ENCODE measurements at places on chromosomes 5 and 9.

DNA sequence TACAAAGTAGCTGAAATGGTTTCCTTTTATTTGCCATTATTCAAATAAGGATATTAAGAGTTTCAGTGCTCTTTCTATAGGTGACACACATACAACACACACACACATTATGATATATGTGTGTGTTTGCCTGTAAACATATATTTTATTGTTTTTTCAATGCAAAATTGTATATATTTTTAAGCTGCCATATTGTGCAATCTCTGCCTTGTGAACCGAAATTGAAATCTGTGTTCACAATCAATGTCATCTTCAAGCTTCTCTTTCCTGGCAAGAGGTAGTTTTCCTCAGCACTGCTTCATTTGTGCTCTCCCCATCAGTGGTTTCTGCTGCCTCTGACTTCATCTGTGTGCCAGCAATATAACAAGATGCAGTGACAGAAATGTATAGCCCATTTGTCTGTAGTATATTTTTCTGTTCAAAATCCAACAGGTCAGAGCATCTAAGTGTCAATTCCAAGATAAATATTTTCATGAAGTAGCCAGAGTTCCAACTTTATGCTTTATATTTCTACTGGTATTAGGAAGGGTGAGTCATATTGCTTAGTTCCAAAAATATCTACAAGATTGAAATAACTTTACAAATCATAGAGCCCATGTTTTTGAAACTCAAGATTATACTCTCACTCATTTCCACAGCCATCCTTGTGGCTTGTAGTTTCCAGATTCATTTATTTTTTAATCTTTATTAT lies 1704.8 kb upstream of the CDH9 start:
- DNase-seq = no peak

GRCh38 chr5:180625125-180625790 lies 24.1 kb downstream of the FLT4 start:
- DNase-seq = no peak

DNA sequence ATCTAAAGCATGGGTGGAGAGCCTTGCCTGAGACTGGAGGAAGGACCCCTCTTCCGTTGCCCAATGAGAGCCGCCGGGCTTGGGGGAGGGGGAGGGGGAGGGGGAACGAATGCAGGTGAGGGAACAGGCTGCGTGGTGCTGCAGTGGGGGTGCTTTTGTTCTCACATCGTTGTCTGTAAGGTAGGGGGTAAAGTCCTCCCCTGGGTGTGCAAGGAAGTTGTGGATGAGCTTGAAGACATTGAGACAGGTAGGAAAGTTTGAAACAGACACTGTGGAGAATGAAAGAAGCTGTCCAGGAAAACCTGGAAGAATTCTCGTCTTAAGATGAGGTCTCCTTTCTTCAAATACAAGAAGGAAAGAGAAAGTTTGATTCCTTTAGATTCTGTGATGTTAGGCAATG lies 94.1 kb upstream of the LIFR start:
- no peak for DNase-seq

GRCh38 chr9:93931905-93932304 lies 23.2 kb downstream of the BARX1 start:
- DNase-seq = no peak

DNA sequence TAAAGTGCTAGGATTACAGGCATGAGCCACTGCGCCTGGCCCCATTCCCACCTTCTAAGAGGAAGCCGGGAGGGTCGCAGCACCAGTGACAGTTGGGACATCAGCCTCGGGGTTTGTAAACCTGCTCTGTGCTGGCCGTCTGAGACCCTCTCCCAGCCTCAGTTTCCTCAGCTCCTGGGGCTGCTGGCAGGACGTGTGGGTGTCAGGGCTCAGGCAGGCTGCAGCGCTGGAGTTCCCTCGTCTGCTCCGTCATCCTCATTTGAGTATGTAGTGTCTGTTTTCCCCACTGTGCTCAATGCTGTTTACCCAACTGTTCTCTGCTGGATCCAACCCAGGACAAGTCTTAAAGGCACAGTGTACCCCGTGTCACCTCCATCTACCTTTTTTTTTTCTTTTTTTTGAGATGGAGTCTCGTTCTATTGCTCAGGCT lies 2.0 kb upstream of the NINJ1 start:
- no peak for DNase-seq

- DNase-seq = no peak
Observed at GRCh38 chr5:84249918-84250630, 134.6 kb downstream of the EDIL3 start.

- DNase-seq = no peak
Observed at GRCh38 chr9:126481862-126482261, 131.9 kb upstream of the LMX1B start.

DNA sequence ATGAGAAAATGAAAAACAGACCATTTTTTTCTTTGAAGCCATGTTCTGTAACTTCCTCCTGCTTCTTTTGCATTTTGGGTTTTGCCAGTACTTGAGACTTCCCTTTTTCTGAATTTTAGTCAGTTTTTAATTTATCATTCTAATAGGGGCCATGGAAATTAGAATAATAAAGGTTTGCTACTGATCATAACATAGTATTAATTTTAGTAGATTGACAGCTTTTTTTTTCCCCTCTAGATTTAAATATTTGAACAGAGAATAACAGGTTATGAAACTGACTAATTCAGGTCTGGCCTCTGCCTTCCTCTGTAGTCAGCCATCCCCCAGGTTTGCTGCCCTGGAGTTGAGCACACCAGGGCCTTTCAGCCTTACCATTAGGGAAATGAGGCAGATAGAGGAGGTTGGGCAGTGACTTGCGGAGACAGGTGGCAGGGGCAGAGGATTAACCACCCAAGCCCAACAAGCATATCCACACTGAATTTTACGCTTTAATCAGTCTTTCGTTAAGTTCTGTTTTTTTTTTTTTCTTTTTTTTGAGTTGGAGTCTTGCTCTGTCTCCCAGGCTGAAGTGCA lies 80.1 kb upstream of the TNFAIP8 start:
- no peak for DNase-seq

DNA sequence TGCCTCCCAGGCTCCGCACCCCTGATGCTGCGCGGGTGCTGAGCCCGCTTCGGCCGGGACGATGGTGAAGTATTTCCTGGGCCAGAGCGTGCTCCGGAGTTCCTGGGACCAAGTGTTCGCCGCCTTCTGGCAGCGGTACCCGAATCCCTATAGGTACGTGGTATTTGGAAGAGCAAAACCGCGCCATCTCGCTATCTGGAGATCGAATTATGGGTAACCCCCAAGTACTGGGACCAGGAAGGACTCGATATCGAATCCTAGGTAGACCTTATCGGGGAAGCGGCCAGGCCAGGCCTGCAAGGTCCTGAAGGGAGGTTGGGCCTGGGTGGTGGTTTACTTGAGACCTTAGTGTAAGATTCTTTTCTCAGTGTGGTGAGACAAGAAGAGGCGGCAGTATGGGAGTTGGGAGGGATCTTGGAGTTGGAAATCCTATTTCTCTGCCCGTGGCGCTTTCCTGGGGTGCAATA lies 359 bp downstream of the PRELID1 start:
- no peak for DNase-seq

DNA sequence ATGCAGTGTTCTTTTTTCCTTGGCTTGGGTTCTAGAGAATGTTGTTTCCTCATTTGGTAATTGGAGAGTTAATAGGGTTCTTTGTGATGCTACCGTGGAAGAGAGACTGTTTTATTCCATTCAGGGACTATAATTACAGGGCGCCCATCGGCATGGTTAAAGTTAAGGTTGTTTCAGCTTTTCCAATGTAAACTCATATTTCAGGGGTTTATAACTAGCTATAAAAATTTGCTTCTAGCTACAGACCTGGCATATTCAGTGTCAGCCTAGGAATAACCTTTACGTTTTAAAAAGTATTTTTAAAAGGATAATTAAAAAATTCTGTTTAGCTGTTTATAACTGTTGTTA lies 99.1 kb downstream of the AOPEP start:
- DNase-seq = no peak

- DNase-seq = no peak
Observed at GRCh38 chr5:158511454-158511853, 588.3 kb downstream of the EBF1 start.

- DNase-seq = no peak
Observed at GRCh38 chr5:8919096-8919495, 626.8 kb downstream of the SEMA5A start.

GRCh38 chr9:123715258-123715657 lies 214.7 kb downstream of the DENND1A start:
- DNase-seq = no peak

GRCh38 chr9:68740561-68740960 lies 35.5 kb downstream of the PIP5K1B start:
- no peak for DNase-seq

GRCh38 chr5:13843175-13843846 lies 101.2 kb downstream of the DNAH5 start:
- no peak for DNase-seq

- no peak for DNase-seq
Observed at GRCh38 chr9:18865542-18865941, 167.5 kb downstream of the SAXO1 start.

GRCh38 chr5:91016954-91017700 lies 366.0 kb downstream of the ARRDC3 start:
- DNase-seq = no peak

DNA sequence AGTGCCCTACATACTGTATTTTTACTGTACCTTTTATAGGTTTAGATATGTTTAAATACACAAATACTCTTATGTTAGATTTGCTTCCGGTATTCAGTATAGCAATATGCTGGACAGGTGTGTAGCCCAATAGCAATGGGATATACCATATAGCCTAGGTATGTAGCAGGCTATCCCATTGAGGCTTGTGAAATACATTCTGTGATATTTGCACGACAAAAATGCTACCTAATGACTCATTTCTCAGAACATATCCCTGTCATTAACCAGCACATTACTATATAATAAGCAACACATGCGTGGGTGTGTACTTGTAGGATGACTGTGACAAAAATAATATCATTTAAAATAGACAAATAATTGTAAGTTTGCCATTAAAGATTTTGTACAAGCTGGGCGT lies 208.8 kb downstream of the MRPS30 start:
- no peak for DNase-seq

- no peak for DNase-seq
Observed at GRCh38 chr9:74348777-74349176, 148.4 kb upstream of the RORB start.

- DNase-seq = no peak
Observed at GRCh38 chr9:125525921-125526631, 180.9 kb downstream of the MAPKAP1 start.

DNA sequence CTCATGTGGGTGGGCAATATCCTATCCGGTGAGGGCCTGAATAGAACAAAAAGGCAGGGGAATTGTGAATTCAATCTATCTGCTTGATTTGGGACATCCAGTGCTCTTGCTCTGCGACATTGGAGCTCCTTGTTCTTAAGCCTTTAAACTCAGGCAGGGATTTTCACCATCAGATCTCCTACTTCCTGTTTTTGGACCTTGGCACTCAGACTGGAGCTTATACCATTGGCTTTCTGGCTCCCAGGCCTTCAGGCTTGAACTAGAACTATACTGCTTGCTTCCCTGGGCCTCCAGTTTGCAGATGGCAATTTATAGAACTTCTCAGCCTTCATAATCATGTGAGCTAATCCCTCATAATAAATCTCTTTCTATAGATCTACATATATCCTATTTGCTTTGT lies 134.3 kb upstream of the CLINT1 start:
- DNase-seq = no peak

DNA sequence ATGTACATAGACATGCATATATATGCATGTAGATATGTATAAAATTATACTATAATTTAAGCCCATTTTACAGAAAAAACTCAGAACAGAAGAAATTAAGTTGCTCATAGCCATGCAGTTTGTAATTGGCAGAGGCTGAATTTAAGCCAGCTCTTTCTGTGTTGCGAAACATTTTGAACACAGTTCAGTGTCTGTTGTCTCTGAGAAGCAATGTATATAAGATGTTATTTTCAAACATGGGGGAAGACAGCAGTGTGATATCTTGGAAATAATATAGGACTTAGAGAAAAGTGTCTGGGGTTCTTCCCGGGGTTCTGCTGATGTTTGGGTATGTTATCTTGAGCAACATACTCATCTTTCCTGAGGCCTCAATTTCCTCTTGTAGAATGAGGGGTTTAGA lies 37.6 kb downstream of the SVEP1 start:
- no peak for DNase-seq

DNA sequence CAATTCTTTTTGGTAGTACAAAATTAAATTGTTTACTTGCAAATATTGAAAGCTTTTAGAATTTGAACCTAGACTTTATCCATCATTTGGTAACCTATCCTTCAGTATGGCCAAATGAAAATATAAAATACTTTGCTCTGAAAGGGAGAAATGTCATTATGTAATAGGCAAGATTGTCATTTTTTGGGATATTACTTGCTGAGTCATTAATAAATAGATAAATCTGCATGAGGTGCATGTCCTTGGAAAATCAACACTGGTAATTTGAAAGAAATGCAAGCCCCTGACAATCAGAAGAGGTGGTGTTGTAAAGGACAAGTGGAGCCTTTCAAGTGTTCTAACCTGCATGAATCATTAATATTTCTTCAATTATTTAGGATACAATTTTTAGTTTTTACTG lies 231.8 kb upstream of the CCNG1 start:
- DNase-seq = no peak

DNA sequence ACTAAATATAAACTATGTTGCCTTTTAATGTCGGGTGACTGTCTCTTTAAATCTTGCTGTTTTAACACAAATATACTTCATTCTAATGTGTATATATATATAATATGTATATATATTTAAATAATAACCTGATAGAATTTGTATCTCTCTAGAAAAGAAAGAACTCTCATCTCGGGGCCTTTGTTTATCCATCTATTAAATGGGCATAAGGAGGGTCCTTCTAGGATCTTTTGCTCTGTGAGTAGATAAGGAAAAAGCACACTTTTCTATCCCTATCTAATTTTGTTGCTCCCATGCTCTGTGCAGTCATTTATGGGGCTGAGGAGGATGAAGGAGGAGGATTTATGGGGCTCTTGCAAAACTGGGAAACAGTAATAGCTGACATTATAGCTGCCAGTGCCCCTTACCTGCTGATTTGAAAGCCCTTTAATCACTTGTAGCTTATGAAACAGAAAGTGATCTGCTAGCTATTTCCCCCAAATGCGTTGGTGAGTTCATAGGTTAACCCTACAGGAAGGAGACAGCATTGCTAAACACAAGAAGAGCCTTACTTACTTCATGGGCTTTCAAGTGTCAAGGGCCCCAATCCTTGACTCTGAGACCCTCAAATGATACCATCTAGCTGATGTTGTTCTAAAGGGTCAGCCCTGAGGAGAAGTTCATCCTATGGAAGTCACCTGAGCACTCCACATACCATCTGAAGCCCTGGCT lies 5.8 kb upstream of the PPARGC1B start:
- DNase-seq = no peak

DNA sequence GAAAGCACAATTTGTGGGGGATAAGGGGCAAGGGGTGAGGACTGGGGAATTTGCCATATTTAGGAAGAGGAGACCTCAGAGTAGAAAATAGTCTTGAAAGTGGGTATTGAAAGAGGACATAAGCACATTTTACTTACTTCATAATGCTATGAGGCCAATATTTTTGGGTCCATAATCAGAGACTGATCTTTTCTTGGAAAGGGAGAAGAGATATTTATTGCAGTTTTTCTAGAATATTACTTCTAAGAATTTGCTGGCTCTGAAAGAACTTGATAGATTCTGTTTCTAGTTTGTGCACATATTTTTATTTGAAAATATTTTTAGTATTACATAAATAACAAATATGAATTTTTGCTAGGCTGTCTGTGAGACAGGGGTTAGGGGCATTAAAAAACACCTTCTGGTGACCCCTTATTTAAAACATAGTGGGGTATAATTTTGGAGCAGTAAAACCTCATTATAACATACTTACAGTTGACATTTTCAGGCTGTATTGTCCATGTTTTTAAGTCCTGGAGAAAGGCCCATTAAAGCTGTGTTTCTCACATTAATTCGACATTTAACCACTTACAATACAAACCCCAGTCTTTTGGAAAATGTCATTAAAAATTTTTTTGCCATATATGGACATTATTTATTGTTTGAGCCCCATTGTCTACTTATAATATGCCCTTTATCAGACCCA lies 118.9 kb upstream of the NFIB start:
- no peak for DNase-seq

Measured in left renal pelvis (tissue), 4 donors.